Stimulated activated CD4-positive, alpha-beta T cell treated with anti-CD3 and anti-CD28 coated beads, Interleukin-15, amount 100 ng/mL, for 24 hours (primary cell): ENCODE measurements at places on chromosomes 6 and 20.

GRCh38 chr20:51100617-51101016, 77.7 kb upstream of the KCNG1 start:
- DNase-seq: no peak

- DNase-seq: no peak
Observed at GRCh38 chr20:21238818-21239536, 64.2 kb upstream of the XRN2 start.

- no peak for DNase-seq
Observed at GRCh38 chr6:151119823-151120524, 119.8 kb upstream of the AKAP12 start.

DNA sequence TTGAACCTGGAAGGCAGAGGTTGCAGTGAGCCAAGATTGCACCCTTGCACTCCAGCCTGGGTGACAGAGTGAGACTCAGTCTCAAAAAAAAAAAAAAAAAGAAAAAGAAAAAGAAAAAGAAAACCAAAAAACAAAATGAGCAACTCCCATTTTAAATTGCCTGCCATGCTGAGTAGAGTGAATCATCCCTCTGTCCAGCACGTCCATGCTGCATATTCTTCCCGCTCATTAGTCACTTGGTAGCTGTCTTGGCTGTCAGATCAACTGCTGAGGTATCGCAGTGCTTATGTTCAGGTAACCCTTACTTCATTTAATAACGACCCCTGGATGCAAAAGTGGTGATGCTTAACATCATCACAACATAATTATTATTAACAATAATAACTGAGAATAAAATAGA, 72.6 kb upstream of the RNF24 start:
- DNase-seq: no peak

DNA sequence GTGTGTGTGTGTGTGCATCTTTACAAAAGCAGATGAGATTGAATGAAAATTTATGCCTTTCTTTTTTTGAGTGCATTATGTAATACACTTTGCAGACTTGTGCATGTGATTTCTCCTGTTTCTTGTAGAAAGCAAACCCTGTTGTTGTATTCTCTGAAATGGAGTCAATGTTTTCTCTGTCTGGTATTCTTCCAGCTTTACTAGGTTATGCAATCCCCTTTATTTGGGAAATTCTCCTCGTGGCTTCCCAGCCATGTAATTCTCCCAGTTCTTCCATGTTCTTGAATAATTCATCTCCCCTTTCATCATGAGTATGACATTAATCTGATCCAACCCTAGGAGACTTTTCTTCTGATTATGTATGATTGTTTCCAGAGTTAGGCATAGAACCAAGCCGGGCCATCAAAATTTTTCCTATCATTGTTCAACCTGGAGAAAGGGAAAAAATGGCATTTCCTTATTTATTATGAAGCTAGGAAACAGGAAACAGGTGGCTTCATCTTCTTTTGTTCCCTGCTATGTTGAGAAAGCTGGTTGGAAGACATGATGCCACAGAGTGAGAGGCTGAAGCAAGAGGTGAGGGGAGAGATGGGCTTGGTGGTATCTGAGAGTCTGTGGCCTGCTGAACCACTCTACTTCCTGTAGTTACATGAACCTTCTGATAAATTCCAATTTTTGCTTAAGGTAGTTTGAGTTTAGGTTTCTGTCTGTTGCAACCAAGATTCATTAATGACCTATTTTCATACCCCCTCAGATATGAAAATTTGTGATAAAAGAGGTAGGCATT, 68.8 kb downstream of the PRL start:
- DNase-seq: no peak

DNA sequence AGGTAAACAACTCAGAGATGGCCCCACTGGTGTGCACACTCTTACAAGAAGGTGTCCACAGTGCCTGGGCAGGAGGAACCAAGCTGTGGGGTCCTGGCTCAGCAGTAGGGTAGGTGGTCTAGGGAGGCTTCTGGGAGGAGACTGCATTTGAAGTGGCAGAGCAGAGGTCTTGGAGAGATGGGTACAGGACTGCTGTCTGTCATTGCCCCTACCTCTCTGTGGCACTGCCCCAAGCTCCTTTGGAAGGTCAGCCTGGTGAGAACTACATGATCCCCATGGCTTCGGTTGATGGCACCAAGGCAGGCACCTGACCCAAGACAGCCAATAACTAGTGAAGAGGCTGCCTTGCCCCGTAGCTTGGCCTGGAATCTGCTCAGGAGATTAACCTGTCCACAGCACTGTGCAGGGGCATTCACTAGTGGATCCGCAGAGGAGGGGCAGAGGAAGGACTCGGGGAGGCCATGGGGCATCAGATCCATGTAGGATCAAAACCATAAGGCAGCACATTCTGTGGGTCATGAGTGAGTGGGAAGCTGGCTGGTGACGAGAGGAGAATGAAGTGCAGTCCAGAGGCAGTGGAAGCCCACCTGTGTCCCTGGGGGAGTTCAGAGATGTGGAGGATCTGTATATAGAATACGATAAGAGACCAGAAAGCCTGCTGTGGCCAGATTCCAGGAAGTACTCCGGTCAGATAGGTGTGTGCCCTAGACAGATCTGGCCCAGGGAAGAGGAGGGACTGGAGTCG, 162.0 kb downstream of the GRM4 start:
- DNase-seq: no peak

- DNase-seq: no peak
Observed at GRCh38 chr20:35040646-35041045, 52.0 kb downstream of the TRPC4AP start.

- DNase-seq: no peak
Observed at GRCh38 chr20:14114065-14114704, 118.9 kb downstream of the MACROD2 start.

GRCh38 chr6:115717472-115717871, 343.2 kb downstream of the FRK start:
- no peak for DNase-seq

DNA sequence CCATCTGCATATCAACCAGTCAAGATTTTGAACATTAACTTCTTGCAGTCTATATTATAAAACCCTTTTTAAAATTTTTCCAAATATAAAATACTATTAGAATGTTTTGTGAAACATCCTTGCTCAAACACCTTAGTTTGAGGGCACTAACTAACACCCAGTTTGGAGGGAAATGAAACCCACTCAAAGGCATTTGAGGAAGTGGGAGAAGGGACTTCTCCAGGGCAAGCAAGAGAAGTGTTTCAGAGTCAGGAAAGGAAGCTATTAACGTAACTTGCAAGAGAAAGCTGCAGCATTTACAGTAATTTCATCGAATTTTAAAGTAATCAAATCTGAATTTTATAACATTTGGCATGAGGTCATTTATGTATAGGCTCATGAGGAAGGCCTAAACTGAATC, 21.3 kb downstream of the MTFR2 start:
- DNase-seq: no peak

GRCh38 chr20:63544241-63544957, 3.1 kb downstream of the SRMS start:
- no peak for DNase-seq

DNA sequence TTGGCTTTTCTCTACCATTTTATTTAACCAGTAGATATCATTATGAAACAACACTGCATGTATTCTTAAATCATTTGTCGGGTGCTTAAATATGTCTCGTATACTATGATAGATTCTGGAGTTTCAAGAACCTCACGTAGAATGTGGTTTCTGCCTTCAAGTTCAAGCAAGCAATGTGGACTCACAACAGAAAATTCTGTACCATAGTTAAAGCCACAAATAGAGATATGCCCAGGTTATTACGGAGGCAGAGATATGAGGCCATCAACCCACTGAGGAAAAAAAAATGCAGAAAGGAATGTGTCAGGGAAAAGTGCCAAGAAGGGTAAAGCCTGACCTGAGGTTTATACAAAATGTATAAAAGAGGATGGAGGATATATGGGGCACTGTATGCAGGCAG, 109.9 kb downstream of the GFRAL start:
- DNase-seq: no peak

- no peak for DNase-seq
Observed at GRCh38 chr6:84581494-84582259, 182.7 kb downstream of the TBX18 start.

DNA sequence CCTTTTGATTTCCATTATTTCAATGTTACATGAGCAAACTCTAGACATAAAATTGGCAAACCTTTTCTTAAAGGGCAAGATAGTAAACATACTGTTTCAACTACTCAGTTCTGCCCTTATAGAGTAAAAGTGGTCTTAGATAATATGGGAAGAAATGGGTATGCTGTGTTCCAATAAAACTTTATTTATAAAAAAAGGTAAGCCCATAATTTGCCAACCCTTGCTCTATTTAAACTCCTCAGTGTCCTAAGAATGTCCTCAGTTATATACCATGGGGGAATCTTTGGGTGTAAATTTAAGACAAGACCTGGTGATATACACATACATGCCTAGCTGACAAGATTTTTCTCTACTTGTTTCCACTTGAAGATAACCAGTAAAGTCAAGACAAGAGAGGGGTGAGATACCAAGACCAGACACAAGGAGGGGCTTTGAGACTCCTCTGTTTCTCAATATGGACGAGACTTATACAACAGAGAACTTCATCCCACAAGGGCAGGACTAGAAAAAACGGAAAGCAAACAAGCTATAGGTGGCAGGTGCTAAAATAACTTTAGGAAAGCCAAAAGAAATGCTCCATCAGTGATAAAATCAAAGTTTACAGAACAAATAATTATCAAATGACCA, 10.5 kb downstream of the SNX3 start:
- no peak for DNase-seq

- DNase-seq: peak; percentile 63
Observed at GRCh38 chr20:38692436-38693411, 31.6 kb upstream of the SLC32A1 start.

GRCh38 chr6:170372380-170373325, 66.1 kb downstream of the FAM120B start:
- DNase-seq: no peak

DNA sequence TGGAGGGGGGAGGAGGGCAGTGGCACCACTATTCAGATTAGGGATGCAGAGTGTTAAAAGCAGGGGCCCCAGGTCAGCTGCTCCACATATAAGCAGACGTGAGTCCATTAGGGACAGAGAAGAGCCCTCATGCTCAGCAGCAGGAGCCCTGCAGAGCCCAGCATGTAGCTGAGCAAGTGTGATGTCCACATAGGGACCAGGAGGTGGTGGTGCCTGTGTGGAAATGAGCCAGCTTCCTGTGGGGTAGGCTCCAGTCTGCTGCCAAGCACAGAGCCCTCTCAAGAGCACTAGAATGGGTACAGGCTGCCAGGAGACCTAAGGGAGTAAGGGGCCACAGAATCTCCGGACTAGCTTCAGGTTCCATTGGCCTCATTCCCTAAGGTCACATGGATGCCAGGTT, 57.9 kb upstream of the MLN start:
- DNase-seq: no peak

DNA sequence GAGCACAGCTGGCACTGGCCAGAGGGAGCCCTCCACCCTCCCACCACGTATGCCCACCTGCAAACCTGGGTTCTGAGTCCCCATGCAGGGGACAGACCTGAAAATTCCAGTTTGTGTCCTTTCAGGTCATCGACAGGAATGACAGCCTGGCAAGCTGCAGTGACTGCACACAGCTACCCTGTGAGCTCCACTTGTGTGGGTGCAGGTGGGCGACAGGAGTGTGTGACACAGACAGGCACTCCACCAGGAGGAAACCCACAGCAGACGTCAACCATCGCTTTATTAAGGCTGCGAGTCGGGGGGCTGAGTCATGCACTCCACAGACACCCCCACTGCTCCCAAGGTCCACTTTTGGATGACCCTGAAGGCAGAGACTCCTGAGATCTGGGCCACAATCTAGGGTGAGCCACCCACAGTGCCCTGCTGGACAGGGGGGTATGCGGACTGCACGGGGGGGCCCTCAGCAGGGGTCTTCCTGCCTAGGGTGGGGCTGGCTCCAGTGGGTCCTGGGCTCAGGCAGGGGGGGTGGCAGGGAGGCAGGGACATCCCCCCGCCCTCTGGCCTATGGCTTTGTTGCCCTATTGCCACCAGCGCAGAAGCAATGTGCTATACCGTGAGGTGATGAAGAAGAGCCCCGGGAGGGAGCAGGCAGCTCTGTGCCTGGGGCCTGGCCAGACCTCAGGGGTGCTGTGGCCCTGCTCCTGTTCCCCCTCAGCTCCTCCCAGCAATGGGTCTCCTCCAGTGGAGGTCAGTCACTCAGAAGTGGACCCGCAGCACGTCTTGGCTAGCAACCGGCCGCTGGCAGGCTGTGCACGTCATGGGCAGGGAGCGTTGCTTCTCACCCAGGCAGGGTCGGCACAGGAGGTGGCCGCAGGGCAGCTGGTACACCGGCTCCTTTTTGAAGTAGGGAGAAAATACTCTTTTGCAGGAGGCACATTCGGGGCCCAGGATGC, 25.1 kb upstream of the AVP start:
- DNase-seq: no peak

DNA sequence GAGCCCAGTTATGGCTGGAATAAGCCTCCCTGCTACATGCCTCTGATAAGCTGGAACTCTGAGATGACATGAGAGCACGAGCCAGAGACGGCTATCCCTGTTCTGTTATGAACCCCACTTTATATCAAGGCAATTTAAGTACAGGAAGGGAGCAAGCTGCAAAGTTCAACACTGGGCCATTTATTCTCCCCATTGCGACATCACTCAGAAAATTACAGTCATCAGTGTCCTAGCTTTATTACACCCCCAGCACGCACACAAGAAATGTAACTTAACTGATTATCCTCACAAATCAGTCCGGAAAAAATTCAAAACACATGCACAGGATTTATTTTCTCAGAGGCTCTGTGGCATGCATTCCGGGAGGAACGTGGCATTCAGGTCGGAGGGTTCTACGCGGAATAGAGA, 125.3 kb upstream of the SLC2A12 start:
- no peak for DNase-seq
